ENCODE measurements at places on chromosomes 6 and 20.

DNA sequence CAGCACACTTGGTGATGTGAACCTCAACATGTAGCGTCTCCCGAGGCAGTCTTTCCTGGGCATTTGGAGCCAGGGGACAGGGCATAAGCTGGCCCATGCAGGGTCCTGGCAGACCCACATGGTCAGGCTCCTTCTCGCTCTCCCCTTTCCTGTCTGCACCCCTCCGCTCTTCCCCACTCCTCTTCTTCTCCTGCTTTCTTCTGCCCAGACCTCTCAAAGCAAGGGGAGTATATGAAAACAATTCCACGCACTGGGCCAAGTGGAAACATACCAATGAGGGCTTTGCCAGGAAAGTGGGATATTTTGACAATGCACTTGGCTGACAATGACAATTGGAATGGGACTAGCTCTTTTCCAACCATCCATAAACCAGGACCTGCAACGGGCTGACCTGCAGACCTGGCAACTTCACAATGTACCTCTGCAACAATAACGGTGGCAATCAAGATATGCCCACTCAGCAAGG lies 58.9 kb upstream of the TRAF3IP2 start:
- no peak for DNase-seq

- no peak for DNase-seq
Observed at GRCh38 chr6:90932351-90932750, 345.5 kb upstream of the MAP3K7 start.

DNA sequence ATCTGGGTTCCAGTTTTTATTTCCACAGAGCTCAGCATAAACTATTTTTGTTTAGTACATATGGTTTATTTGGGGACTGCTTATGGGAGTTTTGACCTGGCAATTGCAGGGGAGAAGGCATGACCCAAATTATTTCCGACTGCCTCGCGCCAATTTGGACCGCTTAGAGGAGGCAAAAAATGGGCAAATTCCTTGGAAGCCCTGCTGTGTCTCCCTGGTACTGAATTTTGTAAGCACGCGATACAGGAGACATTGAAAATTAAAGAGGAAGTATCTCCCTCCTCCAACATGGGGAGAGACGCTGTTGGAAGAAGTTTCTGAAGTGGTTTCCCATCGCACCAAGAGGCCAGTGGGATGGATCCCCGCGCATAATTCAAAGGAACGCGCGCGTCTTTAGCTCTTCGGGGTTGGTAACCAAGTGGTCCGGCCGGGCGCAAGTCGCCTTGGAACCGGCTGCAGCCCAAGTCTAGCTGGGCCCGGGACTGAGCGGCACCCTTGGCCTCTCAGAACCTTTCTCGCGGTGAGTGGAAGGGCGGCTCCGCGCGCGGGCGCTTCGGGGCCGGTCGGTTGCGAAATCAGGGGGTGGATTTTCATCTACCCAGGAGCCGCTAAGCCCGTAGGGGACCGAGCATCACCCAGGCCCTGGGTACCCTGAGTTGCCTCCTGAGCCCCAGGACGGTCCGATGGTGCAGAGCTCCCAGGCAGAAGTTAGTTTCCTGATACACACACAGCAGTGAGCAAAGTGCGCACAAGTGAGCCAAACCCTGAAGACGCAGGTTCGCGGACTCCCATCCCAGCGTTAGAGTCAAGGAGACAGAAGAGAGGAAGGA lies 6.2 kb downstream of the NKX2-2 start:
- no peak for DNase-seq

GRCh38 chr6:161917645-161918044 lies 643.8 kb upstream of the AGPAT4 start:
- DNase-seq: no peak

- no peak for DNase-seq
Observed at GRCh38 chr6:160358225-160359119, 10.3 kb downstream of the SLC22A3 start.

All from vagina (tissue), 2 donors.